Dermis microvascular lymphatic vessel endothelial cell (primary cell): ENCODE measurements at places on chromosomes 11 and 22. TPM values are rescaled to one million over a fixed set of nuclear protein-coding genes. Genes with fewer than 3 reads are reported as not detected.

Gene HTR3A
- not detected in 2 replicates for total RNA-seq

Gene CPT1B
- 0.77 and 4.3 TPM in 2 replicates for total RNA-seq

Gene DUSP8
- total RNA-seq: 0.26 and 0.76 TPM in 2 replicates

GRCh38 chr11:20160425-20161229, at the start of gene DBX1:
Gene DBX1 (minus strand): TSS chr11:20160475. CDS start chr11:20160324, 151 bp downstream.
- no peak for DNase-seq

- no peak for DNase-seq
These were observed 209.1 kb downstream of the ST3GAL4 start for GRCh38 chr11:126564566-126564965.

GRCh38 chr11:46259971-46260560, 17.4 kb upstream of the CREB3L1 start:
- no peak for DNase-seq

GRCh38 chr11:74681686-74682651, 49.3 kb downstream of the CHRDL2 start:
- no peak for DNase-seq

DNA sequence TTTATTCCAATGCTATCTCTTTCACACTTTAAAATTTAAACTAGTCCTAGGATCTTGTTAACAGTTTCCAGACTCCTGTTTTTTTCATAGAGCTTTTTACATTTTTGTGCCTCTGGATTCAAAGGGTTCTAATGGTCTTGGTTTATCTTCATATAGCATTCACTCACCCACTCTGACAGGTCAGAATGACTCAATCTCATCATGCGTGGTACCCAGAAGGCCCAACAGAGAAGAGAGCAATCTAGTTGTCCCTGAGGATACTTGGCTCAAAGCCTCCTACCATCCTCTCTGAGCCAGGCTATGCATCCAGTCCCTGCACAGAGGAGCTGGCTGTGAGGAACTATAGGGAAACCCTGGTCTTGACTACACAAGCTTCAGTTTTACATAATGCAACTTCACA, 27.5 kb downstream of the MAML2 start:
- no peak for DNase-seq

GRCh38 chr22:20430101-20430719, 7.4 kb downstream of the SCARF2 start:
- no peak for DNase-seq

GRCh38 chr22:25080855-25081254, 118.8 kb upstream of the CRYBB3 start:
- no peak for DNase-seq

GRCh38 chr22:24707470-24707801, 67.1 kb downstream of the PIWIL3 start:
- no peak for DNase-seq

DNA sequence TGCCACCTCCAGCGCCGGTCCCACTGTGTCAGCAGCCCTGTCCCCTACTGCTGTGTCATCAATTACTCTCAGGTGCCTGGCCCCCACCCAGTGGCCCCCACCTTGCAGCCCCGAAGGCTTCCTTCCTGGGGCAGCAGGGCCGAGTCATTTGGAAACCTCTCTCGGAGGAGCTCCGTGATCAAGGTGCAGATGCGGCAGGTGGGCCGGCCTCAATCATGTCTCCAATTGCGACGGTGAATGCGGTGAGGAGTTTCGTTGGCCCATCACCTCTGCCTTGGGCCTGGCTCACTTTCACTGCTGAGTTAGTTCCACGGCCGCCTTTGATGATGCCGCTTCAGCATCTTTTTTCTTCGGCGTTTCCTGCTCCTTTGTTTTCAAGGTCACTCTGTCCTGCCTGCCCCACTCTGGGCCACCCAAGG, 11.3 kb upstream of the CXCR5 start:
- DNase-seq: no peak

- no peak for DNase-seq
These were observed 323.8 kb downstream of the BLID start for GRCh38 chr11:121792185-121792584.

DNA sequence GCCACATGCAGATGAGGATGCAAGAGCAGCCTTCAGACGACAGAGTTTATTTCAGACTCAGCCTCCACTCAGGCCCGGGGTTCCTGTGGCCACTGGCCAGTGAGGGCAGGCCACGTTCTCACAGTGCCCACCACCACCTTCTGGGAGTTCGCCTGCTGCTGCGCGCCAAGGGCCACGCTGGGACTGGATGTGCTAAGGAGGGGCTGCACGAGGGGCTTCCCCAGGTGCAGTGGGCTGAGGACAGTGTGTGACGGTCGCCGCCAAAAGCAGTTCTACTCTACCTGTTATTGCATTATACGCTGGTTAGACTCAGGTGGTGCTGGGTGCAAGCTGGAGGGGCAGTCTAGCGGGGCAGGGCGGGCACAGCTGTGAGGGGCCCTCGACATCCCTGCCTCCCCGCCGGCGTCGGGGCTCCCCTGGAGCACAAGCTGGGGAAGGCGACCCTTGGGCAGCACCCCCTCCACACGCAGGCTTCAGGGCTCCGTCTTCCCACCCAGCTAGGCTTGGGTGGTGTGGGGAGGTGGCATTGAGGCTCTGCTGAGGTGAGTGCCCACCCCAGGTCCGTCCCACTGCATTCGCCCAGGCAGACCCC, 2.7 kb downstream of the CEND1 start:
- DNase-seq: no peak

GRCh38 chr11:63762654-63763495, 5.7 kb downstream of the ZFTA start:
- no peak for DNase-seq

DNA sequence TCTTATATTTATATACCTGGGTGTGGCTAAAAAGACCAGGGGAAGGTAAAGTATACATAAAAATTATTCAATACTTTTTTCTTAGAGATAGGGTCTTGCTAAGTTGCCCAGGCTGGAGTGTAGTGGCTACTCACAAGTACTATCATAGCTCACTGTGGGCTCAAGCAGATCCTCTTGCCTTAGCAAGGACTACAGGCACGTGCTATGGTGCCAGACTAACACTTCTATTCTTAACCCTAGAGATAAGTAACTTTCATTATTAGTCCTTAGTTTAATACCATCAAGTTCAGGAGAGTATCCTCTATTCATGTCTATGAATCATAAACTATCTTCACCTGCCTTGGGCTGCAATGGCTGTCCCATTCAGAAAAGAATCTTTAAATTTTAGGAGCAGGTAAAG, 11.9 kb downstream of the FCHSD2 start:
- DNase-seq: no peak

- DNase-seq: no peak
These were observed 9.0 kb upstream of the PANX3 start for GRCh38 chr11:124602193-124602592.
